Left ventricle myocardium inferior (tissue), 1 donor: ENCODE measurements at places on chromosomes 5 and 9. TPM values are rescaled to one million over a fixed set of nuclear protein-coding genes. Genes with fewer than 3 reads are reported as not detected.

Gene TMEM8B
- 17.5 TPM for total RNA-seq

Gene OSTF1
- 18.9 TPM for total RNA-seq

Gene PCDHGA6
- 5.6 TPM for total RNA-seq

Gene C5orf34
- 0.22 TPM for total RNA-seq

Gene PCDHGA1
- total RNA-seq, result 3.1 TPM

Gene SPATA24
- 15.7 TPM for total RNA-seq

Gene SPATA9
- total RNA-seq, result not detected

- peak; percentile 50 for DNase-seq
Observed at GRCh38 chr5:176413255-176413565, 3.1 kb downstream of the CLTB start.

DNA sequence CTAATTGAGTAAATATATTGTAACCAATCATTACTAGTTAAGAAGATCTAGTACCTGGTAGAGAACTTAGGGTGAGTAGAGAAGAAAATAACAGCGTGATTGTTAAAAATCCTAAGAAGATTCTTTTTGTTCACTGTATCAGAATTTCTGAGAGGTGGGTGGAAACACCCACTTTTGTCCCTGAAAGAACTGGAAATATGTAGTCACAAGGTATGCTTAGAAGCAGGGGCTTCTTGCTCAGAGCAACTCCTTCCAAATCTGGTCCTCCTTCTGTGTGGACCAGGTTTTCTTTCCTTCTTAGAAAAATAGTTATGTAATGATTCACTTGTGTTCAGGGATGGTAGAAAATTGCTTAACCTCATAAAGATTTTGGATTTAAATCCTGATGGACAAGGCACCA lies 11.9 kb upstream of the TOMM5 start:
- no peak for DNase-seq

- no peak for DNase-seq
Observed at GRCh38 chr9:131982102-131982501, 97.6 kb downstream of the MED27 start.

GRCh38 chr9:37521111-37521510 lies 35.4 kb downstream of the POLR1E start:
- no peak for DNase-seq

- DNase-seq, result no peak
Observed at GRCh38 chr5:98714710-98715288, 58.7 kb upstream of the RGMB start.

DNA sequence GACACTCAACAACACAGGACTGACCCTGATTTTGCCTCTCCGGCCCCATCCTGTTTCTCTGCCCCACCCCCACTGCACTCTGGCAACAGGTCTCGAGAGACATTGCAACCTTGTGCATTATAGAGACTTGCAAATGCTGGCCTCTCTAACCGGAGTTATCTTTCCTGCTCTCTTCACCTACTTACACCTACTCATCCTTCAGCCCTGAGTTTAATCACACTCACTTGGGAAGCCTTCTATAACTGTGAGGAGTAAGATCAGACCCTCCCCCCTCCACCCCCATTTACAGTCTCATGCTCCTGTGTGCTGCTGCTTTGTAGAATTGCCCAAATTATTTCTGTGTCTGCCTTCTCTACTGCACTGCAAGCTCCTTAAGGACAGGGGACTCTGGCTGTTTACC lies 42.8 kb downstream of the WWC1 start:
- no peak for DNase-seq

DNA sequence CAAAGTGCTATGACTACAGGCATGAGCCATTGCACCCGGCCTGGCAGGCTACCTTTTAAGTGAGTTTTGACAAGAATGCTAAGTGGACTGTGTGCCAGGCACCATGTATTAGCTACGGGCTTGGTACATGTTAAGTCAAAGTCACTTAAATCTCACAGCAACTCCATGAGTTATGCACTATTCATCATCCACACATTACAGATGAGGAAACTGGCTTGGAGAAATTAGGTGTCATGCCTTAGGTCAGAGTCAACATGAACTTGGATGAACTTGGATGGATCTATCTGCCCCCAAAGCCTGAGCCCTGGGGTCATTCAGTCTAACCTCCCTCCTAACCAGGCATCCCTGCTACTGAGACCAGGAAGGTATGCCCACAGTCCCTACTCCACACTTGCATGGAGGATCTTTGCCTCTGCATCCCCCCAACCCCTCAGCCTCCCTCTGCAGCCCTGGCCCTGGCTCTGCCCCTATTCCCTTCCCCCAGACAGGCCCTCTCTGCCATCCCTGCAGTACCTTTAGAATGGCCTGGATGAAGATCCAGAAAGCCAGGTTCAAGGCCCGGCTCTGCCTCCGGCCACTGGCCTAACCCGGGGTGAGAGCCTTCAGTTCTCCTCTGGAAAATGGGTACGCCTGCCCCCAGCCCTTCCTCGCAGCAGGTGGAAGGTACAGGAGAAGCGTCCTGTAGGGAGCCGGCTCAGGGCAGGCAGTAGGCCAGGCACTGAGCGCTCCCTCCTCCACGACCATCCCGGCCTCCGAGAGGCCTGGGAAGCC lies 685 bp upstream of the ADGRD2 start:
- no peak for DNase-seq

DNA sequence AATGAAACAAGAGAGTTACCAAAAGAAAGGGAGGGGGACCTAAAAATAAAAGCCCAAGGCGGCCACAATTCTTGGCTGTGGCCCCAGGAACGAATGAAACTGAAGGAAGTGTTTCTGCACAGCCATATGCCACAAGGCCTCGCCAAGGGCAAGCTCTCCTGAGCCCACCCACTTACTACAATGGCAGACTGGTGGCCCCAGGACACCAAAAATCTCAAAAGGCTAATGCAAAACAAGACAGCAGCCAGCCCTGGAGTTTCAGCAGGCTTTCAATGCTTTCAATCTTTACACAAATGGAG lies 4.0 kb downstream of the CAMSAP1 start:
- no peak for DNase-seq

GRCh38 chr5:74894351-74894750 lies 28.2 kb upstream of the FAM169A start:
- no peak for DNase-seq

GRCh38 chr9:5626727-5627634 lies 1.9 kb upstream of the RIC1 start:
- DNase-seq, result peak; percentile 32

DNA sequence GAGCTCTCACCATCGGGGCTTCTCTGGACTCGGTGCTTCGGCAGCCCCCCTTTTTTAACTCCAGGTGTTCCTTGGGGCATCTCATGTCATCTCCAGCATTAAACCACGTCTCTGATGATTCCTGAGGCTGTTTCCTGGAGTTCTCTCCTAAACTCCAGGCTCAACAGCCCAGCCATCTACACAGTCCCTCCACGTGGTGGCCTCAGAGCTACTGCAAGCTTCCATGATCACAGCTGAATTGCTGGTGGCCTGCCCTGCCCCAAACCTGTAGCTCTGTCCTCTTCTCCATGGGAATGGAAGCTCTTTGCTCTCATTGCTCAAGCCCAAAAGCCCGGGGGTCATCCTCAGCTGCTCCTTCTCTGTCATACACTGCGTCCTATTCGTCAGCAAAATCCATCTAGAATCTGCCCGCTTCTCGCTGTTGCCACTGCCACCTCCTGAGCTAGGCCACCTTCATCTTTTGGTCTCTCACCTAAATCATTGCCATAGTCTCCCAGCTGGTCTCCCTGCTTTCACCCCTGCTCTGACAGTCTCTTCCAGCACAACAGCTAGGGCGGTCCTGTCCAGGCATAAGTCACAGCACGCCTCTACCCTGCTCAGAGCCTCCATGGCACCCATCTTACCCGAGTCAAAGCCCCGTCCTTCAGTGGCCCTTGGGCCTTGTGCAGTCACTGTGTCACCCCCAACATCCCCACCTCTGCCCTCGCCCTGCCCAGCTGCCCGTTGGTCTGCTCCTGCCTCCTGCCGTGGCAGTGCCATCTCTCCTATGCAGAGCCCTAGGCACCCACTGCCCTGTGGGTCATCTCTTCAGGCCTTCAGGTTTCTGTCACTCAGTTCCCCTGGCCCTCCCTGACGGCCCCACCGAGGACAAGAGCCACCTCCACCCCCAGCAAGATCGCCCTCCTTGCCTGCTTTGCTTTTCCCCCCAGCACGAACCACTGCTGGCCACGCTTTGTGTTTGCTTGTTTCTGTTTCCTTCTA lies 6.4 kb downstream of the B4GALT7 start:
- no peak for DNase-seq

GRCh38 chr5:68542207-68542606 lies 326.7 kb downstream of the PIK3R1 start:
- DNase-seq, result no peak

DNA sequence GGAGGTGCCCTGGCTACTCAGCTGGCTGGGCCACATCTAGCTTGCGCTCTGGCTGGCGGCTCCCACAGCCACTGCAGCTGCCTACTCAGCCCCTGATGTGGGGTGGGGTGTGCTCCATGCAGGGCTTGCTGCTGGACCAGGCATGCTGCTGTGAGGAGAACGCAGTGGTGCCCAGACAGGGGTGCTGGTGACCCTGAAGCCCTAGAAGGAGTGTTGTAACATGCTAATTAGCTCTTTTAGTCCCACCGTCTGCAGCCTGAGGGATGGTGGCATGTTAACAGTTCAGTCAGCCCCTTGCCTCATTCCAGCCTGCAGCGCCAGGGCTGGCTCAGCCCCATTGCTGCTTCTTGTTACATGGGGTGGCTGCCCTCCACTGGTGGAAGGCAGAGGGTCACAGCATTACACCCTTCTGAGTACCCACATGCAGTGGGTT lies 642.3 kb downstream of the DMRTA1 start:
- no peak for DNase-seq

- peak; percentile 46 for DNase-seq
Observed at GRCh38 chr5:132294728-132295504, 722 bp downstream of the SLC22A4 start.

DNA sequence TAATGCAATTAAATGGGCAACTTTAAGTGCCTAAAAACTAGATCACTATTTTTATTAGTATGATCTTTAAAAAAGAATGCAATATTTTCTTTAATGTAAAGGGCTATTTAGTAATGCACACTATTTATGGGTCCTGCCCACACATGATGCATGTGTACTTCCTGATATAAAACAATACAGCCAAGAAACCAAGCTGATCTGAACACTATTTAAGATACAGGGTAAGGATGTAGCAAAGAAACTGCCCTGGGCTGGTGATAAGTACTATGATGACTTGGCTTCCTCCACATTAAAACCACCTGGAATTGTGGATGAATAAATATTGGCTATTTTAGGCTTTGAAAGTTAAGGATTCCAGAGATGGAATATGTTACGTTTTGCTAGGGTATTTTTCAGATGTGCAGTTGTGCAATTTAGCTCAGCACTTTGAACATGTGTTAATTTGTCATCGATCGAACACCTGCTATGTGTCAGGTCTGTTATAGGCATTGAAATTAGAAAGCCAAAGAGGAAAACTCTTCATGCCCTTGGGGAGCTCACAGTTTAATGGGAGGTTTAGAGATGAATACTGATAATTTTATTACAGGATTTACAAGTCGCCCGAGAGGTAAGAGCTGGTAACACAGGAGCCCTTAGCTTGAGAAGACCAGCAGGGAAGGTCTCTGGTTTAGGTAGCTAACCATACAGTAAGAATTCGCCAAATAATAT lies 276.7 kb downstream of the PLK2 start:
- DNase-seq, result no peak

DNA sequence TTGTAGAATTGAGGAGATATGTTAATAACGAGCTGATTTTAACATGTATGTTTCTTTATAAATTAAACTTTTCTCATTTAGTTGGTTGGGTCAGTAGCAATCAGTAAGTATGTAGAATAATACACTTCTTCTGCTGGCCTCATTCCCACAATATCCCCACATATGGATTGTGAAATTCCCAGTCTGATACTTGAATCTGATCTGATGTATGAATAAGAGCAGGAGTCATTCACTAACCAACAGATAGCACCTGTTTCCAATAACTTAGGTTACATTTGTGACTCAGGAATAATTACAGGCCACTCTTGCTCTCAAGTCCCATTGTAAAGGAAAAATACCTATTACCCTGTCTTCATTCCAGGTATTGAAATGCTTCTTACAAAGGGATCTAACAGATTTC lies 23.9 kb downstream of the SLC36A1 start:
- no peak for DNase-seq

DNA sequence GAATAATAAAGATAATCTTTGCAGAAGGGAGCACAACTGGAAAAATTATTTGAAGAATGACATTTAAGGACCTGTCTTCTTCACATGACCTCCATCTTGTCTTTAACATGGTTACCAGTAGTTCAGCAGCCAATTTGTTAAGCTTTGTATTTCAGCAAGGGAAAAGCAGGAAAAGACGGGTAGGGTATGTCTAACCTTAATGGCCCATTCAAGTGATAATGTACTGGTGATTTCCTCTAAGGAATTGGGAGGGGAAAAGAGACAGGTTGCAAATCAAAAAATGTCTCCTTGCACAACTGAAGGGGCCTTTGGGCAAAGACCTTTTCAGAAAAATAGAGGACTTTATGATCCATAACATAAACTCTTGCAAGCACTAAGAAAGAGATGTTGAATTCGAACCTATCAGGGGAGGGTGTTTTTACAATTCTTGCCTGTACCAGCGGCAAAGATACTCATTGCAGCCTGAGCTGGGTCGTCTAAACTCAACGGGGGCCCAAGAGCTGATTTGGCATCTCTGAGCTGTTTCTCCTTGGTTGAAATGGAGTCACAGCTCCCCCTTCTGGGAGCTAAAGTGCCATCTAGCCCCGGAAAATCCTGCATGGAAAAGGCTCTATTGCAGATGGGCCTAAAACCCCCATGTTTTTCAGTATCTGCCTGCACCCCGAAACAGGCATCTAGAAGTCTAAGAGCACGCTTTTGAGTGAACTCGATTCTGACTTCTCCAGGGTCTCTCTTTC lies 3.8 kb downstream of the BRINP1 start:
- DNase-seq, result no peak

DNA sequence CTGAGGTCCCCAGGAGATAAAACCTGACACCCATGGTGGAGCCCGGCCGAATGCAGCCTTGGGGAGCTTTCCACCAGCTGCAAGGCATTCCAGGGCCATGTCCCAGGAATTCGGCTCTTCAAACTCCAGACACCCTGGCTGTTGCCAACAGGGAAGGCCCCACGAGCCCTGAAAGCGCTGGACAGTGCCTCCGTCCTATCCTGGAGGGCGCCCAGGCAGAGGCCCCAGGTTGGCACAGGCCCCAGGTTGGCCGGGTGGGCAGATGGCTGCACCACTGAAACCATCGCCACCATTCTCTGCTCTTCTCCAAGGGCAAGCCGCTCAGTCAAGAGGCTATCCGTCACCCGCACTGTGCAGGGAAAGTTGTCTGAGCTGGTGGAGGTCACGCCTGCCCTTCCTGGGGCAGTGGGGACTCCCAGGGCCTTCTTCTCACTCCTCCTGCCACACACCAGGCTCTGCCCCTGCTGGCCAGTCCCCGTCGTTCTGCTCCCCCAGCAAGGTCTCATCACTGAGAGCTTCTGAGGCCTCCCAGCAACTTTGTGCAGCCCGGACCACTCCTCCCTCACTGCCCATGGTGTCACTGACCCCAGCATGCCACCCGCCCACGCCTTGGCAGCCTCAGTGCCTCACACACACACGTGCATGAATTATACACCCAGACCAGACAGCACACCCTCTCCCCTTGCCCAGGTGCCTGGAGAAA lies 21.2 kb downstream of the SLC6A3 start:
- no peak for DNase-seq
